ENCODE measurements at places on chromosomes 7 and 10. TPM values are rescaled to one million over a fixed set of nuclear protein-coding genes. Genes with fewer than 3 reads are reported as not detected.

PDGFA gene
- total RNA-seq: 29.2 TPM

CDK13 gene
- 20.8 TPM for total RNA-seq

EMX2 gene
- total RNA-seq: not detected

ZNF107 gene
- total RNA-seq: 2.3 TPM

SLC35G1 gene
- 7.1 TPM for total RNA-seq

COG5 gene
- 6.4 TPM for total RNA-seq

CRPPA gene
- total RNA-seq: 0.42 TPM

All from A549 treated with GW870086 at 1 μM for 4 hours (cell line).